ENCODE measurements at places on chromosomes 7 and 10.

DNA sequence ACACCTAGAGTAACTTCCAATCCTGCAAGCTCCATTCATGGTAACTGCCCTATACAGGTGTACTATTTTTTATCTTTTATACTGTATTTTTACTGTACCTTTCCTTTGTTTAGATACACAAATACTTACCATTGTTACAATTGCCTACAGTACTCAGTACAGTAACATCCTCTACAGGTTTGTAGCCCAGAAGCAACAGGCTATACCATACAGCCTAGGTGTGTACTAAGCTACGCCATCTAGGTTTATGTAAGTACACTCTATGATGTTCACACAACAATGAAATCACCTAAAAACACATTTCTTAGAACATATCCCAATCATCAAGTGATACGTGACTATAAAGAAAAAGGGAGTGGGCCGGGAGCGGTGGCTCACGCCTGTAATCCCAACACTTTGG lies 53.1 kb upstream of the SLIT1 start:
- DNase-seq, result no peak

- no peak for DNase-seq
Measured at GRCh38 chr7:150831851-150832250, 20.5 kb upstream of the AOC1 start.

DNA sequence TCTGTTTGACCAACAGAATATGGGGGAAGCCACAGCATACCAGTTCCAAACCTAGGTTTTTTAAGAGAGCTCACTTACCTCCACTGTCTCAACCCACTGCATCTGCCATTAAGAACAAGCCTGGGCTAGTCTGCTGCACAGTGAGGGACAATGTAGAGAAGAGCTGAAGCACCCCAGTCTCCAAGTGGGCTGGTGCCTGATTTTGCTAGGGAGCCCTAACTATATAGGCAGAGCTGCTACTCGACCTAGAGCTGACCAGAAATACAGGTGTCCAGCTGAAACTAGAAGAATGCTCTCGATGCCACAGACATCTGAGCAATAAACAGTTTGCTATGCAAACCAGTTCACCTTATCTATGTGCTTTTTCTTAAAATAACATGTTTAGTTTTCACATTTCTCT lies 106.9 kb upstream of the BET1 start:
- no peak for DNase-seq

- DNase-seq, result no peak
Measured at GRCh38 chr10:110174816-110175215, 32.6 kb upstream of the MXI1 start.

DNA sequence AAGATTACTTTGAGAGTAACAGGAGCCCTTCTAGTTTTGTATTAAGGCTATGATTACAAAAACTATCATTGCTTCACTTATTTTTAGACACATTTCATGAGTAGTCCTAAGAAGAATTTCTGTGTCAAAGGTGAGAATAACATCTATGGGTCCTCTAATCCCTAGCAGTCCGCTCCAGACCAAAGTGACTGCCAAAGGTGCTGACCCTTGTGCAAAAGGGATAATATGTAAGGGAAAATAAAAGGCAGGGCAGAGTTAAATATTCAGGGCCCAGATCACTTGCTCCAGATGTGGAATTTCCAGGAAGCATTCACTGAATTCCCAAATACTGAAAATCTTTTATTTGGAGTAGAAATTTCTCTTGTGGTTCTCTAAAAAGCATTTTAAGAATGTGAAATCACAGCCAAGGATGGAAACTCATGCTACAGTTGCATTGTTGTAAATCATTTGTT lies 29.3 kb downstream of the RHOBTB1 start:
- DNase-seq, result peak; percentile 57

GRCh38 chr7:46210467-46210866 lies 289.4 kb upstream of the IGFBP3 start:
- peak; percentile 15 for DNase-seq

DNA sequence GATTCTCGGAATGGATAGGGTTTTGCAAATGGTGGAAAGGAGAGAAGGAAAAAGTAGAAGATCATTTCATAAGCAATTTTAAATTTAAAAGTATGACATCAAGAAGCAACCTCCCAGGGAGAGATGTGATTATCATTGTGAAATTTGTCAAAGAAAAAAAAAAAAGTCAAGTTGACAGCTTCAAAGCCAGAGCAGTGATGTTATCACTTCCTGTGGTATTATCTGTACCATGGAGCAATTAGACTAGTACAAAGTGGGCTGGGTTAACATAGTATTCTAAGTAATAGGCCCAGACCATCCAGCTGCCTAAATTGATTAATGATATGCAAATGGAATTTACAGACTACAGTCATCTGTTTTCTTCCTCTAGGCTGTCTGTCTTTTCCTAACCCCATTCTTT lies 84.0 kb upstream of the NPY start:
- no peak for DNase-seq

DNA sequence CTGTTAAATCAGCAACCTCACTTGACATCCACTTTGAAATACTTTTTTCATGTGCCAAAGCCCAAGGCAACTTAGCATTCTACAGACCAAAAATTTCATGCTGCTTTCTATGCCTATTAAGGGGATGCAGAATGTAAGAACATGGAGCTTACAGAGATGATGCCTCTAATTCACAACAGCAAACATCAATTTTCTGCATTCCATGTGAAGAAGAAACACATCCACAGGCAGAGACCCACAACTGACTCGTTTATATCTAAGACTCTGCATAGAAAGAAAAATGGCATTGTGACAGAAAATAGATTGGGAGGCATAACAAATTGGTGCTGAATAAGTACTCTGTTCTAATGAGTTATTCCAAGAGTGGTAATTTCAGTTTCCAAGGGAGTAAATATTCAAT lies 107.6 kb downstream of the SGMS1 start:
- no peak for DNase-seq

GRCh38 chr7:111290982-111291381 lies 200.1 kb downstream of the LRRN3 start:
- DNase-seq, result no peak

GRCh38 chr7:93011351-93012294 lies 106.2 kb downstream of the SAMD9 start:
- DNase-seq, result peak; percentile 84

DNA sequence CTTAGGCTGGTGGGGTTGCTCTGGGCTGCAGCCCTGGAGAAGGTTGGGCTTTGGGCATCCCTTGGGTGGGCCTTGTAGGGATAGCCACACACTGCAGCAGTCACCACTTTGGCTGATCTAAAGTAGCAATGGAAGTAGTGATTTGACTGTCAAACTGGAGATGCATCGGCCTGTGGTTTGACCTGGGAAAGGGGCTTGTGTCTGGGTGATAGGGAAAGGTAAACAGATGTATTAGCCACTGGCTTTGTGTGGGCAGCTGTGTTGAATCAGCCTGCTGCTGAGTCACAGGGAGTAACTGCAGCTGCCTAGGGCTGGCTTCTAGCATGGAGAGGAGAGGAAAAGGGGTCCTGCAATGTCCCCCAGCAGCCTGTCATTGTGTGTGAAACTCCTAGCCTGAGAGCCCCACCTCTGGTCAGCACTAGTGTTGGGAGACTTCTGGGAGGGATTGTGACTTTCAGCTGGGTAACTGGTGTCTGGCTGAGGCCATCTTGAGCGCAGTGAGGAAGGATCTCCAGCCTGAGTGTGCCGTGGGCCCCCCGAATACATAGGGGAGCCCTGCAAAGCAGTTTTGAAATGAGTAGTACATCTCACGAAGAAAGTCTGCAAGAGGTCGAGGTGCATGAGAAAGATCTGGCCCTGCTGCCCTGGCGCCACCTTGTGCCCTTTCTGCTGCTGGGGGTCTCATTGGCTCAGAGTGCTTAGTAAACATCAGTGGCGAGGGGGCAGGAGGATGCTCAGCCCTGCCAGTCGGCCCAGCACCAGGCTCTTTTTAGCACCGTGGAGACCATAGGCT lies 117.3 kb downstream of the FANK1 start:
- peak; percentile 88 for DNase-seq

- DNase-seq, result peak; percentile 28
Measured at GRCh38 chr10:35217455-35217854, 90.8 kb downstream of the CREM start.

- DNase-seq, result no peak
Measured at GRCh38 chr10:78658645-78659597, 409.8 kb upstream of the ZMIZ1 start.

- DNase-seq, result no peak
Measured at GRCh38 chr10:97185326-97186058, at the start of gene SLIT1. TSS of gene SLIT1 (minus strand) at chr10:97185959. CDS start at chr10:97185674, 285 bp downstream.

DNA sequence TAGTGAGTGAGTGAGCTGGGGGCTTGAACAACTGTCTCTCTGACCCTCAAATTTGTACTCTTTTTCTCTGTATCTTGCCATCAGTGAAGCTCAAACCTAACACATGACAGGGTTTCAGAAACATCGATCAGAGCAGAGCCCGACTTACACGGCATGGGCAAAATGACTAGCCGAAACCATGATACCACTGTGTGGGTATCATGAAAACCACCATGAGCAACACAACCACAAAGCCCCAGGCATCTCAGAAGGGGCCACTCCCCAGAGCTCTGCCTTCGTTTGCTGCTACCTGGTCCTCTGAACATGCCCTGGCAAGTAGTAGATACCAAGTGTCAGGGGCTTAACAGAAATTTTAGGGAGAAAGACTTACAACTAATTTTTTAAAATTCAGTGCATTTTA lies 308.5 kb downstream of the WDR11 start:
- DNase-seq, result peak; percentile 64

DNA sequence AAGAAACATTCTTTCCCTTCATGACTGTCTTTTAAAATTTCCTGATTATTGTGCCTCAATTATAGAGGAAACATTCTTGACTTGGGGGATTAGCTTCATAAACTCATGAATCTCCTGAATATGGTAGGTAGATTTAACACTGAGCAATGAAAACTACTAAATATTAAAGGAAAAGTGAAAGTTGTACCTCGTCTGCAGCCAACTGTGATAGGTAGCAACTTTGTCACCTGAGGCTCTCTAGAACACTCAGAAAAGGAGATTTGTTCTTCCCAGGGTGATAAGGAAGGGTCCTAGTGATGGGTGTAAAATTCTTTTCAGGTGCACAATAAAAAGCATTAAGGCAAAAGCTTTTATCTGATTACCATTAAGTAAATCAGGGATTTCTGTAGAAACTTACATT lies 78.1 kb downstream of the AHR start:
- no peak for DNase-seq

- DNase-seq, result no peak
Measured at GRCh38 chr7:106063024-106063423, 49.1 kb downstream of the SYPL1 start.

DNA sequence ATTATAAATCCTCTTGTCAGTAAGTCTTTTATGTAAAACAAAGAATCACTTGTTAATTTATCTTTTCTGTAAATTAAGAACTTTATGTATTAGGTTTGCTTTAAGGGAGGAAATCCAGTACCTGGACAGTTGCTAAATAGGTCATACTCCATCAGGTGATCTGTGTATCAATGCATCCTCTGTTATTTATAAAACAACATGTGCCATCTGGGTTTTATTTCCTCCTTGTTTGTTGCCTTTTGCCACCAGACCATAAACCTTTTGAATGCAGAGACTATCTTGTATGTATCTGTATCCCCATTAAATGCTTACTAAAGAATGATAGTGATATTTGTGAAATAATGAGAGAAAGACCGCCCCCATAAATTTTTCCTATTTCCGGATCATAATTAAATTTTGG lies 70.0 kb downstream of the SLC35B4 start:
- no peak for DNase-seq

DNA sequence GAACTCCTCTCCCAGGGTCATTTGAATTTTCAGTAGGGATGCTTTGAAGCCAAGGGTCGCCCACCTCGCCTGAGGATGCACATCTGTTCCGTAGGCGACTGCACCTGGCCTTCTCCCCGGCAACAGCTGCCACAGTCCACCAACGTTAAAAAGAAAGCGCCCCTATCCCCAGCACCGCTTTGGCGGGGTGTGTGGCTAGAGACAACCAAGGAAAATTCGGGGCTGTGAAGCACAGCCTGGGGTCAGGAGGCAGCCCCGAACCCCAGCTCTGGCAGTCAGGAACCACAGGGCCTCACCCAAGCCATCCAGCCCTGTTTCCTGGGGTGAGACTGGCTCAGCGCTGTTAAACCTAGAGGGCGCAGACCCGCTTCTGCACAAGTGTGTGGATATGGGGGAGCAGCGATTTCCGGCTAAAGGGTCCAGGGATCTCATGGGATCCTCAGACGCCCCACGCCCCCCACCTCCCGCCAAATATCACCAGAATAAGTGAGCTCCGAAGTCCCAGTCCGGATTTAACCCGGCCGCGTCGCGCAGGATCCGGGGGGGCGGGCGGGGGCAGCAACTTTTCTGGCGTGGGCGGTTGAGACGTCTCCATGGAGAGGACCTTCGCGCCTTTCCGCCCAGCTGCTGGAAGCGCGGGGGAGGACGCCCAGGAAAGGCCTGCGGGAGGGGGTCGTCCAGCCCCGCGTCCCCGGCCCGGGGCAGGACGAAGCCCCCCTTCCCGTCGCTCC lies 822 bp downstream of the ZC3HAV1L start:
- peak; percentile 45 for DNase-seq

GRCh38 chr10:13383399-13383761 lies 35.3 kb upstream of the SEPHS1 start:
- no peak for DNase-seq

- no peak for DNase-seq
Measured at GRCh38 chr10:593901-594457, 95.5 kb downstream of the DIP2C start.

- DNase-seq, result no peak
Measured at GRCh38 chr7:119868387-119868786, 404.6 kb upstream of the KCND2 start.

DNA sequence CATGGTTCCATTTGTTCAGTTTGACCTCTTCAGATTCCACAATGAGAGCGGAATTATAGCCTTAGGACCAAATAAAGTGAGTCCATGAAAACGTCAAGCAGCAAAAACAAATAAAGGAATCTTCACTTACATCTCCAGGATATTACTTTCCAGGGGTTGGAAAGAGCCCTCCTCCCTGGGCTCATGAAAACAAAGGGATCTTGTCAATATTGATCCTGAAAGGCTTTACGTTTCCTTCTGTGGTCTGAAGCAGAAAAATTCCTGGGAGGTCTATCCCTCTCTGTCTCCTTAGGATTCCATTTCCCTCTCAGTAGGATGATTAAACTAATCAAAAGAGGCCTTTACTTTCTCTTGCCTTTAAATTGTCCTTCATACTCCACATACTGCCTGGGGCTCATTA lies 293.5 kb downstream of the GPAM start:
- DNase-seq, result peak; percentile 28

GRCh38 chr7:1053816-1054370 lies 9.5 kb downstream of the GPR146 start:
- no peak for DNase-seq

DNA sequence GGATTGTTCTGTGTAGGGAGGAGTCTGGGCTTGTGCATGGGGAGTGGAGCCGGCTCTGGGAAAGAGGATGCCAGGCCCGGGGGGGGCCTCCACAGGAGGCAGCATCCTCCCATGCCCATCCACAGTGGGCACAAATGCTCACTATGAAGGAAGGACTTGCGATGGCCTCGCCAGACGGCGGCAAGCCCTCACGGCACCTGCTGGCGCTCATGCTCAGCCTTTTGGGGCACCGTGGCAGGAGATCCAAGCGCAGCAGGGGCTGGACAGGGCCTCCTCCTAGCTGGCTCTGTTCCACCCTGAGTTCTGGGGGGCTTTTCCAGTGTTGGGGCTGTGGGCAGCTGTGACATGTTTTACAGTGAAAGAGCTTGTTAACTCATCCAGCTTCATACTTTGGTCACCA lies 15.2 kb downstream of the MDH2 start:
- no peak for DNase-seq

Data from RPMI7951 (cell line).